Bronchial epithelial cell (primary cell): ENCODE measurements at places on chromosomes 6 and 20. TPM values are rescaled to one million over a fixed set of nuclear protein-coding genes. Genes with fewer than 3 reads are reported as not detected.

VGLL2 gene
- not detected in 2 replicates for total RNA-seq

- no peak for DNase-seq
Observed at GRCh38 chr20:2851086-2851485, 10.5 kb downstream of the VPS16 start.

DNA sequence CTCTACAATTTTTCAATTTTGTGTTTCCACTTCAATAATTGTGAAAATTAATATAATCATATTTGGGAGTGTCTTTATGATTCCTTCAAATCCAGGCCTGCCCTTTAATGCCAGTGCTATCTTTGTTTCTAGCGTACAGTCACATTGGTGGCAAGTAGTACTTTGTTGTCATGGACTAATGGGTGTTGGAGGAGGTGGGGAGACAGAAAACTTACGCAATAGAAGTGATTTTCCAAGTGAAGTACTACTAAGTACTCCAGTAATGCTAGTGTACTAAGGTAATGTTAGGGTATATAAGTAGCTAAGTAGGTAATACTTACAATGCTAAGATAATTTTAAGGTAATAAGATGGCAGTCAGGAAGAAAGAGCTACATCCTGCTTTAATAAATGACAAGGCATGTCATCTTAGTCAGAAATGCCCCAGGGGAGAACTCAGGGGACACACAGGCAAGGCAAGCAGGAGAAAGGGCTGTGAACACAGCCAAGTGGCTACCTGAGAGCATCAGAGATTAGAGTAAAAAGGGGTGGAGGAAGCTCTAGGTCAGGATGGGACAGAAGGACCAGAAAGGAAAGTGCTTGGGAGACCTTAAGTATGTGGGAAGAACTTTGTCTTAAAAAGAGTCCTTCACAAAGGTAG lies 217.2 kb upstream of the PRDM1 start:
- peak; percentile 6 for DNase-seq

DNA sequence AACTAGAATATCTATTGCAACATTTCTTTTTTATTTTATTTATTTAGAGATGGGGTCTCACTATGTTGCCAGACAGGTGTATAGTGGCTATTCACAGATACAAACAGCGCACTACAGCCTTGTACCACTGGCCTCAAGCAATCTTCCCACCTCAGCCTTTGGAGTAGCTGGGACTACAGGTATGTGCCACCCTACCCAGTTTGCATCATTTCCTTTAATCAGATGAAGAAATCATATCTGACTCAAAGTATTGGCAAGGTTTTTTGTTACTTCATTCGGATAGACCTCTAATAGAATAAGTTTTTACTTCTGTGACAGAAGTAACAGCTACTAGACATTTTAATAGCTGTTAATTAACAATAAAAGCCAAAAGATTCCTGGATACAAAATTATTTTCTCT lies 153.9 kb downstream of the CDK19 start:
- DNase-seq = peak; percentile 83

- peak; percentile 93 for DNase-seq
Observed at GRCh38 chr6:53306819-53307347, 41.9 kb downstream of the ELOVL5 start.

DNA sequence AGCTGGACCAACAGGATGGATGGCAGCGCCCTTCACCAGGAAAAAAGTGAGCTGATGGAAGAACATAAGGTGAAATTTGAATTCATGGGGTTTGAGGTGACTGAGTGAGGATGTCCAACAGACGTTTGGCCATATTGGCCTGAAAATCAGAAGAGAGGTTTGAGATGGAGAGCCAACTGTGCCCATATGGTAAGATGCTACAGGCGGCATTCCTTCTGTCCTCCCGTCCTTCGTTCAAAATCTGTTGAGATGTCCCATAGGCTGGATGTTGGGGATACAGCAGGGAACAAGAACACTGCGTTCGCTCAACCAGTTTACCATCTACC lies 468 bp upstream of the CMTR1 start:
- DNase-seq = no peak

DNA sequence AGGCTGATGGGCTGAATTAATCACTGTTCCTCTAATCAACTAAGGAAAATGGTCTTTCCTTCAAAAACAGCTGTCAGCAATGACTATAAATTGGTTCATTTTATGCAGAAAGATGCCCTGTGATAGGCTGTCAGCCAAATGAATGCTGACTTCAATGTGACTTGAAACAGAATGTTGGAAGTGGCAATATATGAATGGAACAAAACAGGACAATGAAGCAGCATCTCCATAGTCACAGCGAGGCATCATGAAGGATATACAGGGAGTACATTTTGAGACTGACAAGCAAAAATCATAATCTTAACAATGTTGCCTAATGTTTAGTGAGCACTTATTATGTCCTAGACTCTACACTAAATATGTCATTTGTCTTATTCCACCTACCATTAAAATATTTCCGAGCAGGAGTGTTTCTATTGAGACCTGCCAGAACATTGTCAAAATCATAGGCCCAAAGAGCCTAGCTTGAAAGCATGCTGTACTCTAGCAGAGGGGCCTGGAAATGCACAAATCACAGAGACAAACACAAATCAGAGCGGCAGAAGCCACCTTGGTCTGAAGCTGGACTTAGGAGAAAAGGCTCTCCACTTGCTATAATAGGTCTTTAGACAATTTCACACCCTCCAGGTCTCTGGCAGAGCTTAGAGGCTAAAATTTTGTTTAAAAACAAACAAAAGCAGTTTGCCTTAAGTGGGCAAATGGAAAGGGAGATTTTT lies 63.3 kb downstream of the FAM50B start:
- peak; percentile 25 for DNase-seq
